Spinal cord (tissue), 10 donors: ENCODE measurements at places on chromosomes 5 and 9. TPM values are rescaled to one million over a fixed set of nuclear protein-coding genes. Genes with fewer than 3 reads are reported as not detected.

Gene NXNL2
- 1.8 TPM for total RNA-seq

GRCh38 chr5:126937771-126938170 lies 92.6 kb downstream of the MARCHF3 start:
- no peak for DNase-seq

GRCh38 chr9:124078641-124079040 lies 67.1 kb downstream of the LHX2 start:
- DNase-seq = no peak

Gene SPEF2
- 36.4 TPM for total RNA-seq
